Activated CD4-positive, alpha-beta T cell treated with anti-CD3 and anti-CD28 coated beads, Interleukin-2, amount 50 U/mL, for 4 hours (primary cell): ENCODE measurements at places on chromosomes 2 and 18.
A peak's percentile ranks its signal among the peaks of the same experiment; 100 is the strongest.

DNA sequence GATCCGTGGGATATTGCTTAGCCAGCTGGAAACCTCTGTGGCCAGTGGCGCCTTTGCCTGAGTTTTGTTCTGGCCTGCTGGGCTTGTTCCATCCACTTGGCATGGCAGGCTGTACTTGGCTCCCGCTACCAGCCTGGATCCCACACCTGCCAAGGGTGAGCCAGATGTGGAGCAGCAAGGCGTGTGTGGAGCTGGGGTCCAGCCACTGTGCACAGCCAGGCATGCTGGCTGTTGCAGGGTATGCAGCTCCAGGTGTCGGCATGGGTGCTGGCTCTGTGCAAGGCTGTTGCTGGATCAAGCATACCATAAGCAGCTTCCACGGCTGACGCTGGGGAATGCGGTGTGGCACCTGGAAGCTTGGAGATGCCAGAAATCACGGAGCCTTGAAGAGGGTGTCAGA lies 34.5 kb downstream of the PTPN4 start:
- no peak for DNase-seq

- no peak for DNase-seq
These were observed 143.1 kb downstream of the GRB14 start for GRCh38 chr2:164478205-164478604.

- DNase-seq = no peak
These were observed 9.9 kb downstream of the EPHA4 start for GRCh38 chr2:221562226-221562625.

DNA sequence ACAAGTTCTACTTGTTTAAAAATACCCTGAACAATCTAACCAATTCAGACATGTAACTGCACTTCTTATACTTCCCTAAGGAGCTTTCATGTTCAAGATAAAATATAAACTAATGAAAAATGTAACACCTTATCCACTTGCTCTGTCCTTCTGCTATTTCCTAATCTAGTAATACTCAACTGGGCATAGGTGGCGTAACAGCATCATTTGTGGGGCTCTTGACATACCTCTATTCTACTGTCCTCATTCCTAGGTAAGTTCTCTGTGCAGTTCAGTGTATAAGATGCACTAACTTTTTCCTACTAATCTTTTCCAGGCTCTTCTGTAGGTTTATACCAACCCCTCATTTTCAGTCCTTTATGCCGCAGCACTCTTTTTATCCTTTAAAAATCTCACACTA lies 36.7 kb downstream of the PRKD3 start:
- peak; percentile 6 for DNase-seq

DNA sequence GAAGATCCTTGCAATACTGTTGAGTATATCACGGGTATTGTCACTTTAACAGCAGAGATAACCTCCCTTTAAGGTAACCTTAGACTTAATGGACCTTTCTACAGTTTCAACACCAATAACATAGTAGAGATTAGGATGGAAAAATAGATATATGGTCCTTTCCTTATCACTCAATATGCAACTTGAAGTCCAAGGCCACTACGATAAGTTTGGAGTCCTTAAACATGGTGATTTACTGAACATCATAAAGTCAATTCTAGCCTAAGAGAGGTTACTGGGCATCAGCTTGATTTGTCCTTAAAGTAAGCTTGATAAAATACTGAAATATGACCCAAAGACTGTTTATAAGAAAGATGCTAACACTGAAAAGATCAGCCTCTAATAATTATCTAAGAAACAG lies 203.2 kb downstream of the STK39 start:
- no peak for DNase-seq
